ENCODE measurements at places on chromosomes 3 and 15.

DNA sequence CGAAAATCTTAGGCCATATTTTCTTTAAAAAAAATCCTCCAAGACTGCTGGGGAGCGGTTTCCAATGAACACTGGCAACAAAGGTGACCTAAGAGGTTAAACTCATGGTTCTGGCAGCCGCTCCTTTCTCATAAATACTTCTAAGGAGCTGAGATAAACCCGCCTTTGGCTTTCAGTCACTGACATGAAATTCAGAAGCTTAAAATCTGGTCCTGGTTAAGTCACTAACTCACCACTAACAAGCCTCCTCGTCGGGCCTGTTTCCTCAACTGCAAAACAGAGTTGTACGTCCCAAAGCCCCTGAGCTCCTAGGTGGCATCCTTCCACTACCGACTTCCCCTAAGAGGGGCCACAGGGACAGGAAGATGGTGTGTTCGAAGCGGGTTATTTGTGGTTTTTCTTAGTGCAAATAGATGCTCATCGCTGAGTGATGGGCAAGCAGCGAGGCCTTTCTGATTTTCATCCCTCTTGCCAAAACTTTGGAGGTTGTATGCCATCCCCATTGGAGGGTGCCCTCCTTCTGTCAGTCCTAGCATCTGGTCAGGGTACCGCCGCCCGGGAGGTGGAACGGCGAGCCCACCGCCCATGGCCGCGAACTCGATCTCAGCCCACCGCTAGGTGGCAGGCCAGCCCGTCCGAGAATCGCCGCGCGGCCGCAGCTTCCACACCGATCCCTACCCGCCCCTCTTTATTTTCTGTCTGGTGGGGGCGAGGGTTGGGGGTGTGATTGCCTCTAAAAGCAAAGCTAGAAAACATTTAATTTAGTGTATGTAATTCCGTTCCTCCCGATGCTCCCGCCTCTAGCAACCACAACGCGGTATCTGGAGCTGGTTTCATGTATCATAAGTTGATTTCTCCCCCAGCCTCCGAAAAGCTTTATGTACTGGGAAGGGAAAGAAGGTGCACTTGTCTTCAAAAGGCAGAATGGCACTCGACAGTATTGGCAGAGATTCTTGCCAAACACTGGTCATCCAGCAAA lies 4.6 kb downstream of the BCL6 start:
- DNase-seq, result peak; percentile 72

DNA sequence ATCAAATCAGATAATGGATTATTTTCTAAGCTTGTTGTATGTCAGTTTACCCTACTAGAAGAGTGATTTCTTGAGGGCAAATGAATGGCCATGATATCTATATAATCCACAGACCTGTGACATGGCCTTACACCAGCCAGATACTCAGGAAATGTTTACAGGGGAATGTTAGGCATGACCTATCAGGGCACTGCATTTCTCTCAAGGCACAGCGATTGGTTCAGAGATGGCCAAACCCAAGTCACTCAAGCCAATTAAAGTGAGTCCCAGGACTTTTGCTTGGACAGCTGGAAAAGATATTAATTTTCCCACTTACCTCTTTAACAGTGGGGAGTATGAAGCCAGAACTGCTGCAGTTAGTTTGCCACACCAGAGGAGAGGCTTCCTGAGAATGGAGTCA lies 28.7 kb upstream of the GATA2 start:
- no peak for DNase-seq

DNA sequence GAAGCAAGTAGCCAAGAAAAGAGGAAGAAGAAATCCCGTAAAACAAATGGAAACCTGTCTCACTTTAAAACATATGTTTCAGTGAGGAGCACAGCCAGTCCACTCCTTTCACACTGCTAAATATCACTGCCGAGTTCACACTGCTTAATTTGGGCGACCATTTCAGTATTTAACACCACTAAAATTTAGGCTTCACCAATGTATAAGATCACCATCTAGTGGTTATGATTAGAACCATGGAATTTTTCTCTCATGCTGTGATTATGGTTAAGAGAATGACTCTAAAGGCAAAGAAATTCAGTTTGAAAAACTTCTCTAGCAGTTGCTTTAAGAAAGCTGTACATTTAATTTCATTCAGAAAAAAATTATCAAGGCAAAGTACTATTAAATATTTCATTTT lies 16.6 kb downstream of the SLC4A7 start:
- peak; percentile 62 for DNase-seq

GRCh38 chr3:134477938-134478337 lies 7.8 kb downstream of the ANAPC13 start:
- peak; percentile 39 for DNase-seq
